GF-D8 (cell line): ENCODE measurements at places on chromosomes 12 and 14.

DNA sequence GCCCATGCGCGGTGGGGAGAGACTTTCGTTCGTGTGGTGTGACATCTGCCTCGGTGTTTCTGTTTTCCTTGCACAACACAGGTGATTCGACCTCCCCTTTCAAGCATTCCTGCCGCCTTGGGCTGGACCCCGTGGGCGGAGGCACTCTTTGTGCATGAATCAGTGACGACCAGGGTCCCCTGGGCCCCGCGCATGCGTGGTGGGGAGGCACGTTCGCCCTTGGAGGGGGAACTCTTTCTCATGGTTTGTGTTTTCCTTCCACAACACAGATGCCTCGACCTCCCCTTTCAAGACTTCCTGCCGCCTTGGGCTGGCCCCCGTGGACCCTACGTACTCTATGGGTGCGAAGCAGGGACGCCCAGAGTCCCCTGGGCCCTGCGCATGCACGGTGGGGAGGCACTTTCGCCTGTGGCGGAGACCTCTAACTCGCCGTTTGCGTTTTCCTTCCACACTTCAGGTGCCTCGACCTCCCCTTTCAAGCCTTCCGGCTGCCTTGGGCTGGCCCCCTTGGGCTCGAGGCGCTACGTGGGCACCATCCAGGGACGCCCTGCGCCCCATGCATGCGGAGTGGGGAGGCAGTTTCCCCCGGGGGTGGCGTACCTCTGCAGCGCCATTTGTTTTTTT lies 340.9 kb downstream of the ALG10 start:
- DNase-seq: no peak

DNA sequence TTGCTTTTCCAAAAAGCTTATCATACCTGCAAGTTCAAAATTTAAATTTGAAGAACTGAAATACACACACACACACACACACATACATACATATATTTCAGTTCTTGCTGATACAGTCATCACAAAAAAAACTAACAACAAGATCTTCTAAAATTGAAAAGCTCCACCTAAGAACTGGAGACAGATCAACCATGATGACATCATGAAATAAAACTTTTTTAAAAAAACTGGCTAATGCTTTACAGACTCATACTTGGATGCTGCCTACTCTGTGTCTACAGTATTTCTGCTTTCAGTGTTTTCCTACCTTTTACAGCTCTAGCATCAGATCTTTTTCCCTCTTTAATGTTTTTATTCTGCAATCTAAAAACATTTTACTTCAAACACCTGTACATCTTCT lies 261.4 kb downstream of the DIO2 start:
- no peak for DNase-seq

DNA sequence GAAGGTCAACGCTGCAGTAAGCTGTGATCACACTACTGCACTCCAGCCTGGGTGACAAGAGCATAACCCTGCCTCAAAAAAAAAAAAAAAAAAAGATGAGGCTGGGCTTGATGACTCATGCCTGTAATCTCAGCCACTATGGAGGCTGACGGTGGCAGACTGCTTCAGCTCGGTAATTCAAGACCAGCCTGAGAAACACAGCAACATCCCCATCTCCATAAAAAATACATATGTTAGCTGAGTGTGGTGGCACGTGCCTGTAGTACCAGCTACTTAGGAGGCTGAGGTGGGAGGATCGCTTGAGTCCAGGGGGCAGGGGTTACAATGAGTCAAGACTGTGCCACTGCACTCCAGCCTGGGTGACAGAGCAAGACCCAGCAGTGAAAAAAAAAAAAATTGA lies 50.4 kb downstream of the GXYLT1 start:
- no peak for DNase-seq

GRCh38 chr12:113929312-113929989 lies 36.7 kb downstream of the RBM19 start:
- no peak for DNase-seq

DNA sequence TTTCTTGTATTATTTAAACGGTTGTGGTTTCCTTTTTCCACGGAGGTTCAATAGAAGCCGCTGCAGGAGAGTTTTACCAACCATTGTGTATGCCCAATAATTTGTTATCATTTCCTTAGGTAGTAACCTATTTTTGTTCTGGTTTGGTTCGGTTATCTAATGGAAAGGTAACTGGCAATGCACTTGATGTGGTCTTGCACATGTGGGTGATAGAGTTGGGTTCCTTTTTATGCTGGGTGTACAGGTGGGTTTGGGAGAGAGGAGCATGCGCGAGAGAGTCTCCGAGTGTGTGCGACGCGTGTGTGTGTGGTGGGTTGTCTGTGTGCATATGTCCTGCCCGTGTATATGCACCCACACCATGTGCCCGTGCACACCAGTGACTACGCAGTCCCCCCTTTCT lies 102.7 kb upstream of the FKBP4 start:
- DNase-seq: peak; percentile 9

GRCh38 chr14:51616724-51617409 lies 34.8 kb upstream of the FRMD6 start:
- no peak for DNase-seq

GRCh38 chr14:24662753-24663152 lies 28.8 kb upstream of the GZMB start:
- DNase-seq: peak; percentile 91

DNA sequence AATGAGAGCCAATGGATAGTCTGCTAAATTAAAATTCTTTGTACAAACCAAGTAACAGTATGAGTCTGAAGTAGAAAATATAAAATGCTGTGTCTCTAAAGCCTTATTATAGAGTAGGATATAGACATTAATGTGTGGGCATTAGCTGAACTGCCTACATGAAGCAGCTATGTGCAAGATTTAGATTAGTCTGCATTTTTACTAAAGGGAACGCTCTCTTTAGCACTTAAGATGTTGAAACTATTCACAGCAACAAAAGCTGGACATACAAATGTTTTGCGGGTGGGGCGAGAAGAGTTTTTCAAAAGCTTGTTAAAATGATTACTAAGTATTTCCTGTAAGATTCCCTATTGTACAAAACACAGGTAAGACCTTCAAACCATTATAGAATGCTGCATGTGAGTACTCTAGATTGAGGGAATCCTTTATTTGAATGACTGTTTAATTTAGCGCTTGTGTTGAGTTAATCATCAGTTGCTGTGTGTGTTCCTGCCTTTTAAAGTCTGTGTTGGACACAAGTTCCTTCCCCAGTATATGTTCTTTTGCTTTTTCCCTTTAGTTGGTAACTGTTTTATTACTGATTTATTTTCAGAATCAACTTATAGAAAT lies 87.1 kb downstream of the RAD52 start:
- no peak for DNase-seq

GRCh38 chr12:105622846-105623736 lies 292.6 kb downstream of the C12orf75 start:
- DNase-seq: no peak

DNA sequence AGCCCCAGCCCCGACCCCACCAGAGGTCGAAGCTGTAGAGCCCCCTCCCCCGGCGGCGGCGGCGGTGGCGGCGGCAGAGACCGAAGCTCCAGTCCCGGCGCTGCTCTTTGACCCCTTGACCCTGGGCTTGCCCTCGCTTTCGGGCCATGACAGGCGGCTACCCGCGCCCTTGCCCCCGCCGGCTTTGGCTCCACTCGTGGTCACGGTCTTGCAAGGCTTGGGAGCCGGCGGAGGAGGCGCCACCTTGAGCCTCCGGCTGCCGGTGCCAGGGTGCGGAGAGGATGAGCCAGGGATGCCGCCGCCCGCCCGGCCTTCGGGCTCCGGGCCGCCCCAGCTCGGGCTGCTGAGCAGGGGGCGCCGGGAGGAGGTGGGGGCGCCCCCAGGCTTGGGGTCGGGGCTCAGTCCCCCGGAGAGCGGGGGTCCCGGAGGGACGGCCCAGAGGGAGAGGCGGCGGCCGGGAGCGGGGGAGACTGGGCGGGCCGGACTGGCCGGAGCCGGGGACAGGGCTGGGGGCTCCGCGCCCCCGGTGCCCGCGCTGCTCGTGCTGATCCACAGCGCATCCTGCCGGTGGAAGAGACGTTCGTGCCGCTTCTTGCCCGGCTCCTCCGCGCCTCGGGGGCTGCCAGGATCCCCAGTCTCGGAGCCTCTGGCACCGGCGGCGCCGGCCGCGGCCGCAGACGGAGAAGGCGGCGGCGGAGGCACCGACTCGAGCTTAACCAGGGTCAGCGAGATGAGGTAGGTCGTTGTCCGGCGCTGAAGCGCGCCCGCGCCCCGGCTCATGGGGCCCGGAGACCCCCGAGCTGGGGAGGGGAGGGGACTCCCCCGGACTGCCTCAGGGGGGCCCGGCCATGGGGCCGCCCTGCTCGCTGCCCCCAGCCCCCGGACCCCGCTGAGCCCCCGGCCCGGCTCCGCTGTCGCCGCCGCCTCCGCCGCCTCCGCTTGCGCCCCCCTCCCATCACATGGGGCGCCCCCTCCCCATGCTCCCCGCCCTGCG lies 778 bp downstream of the AGAP2 start:
- no peak for DNase-seq

GRCh38 chr14:57736391-57736790 lies 129.5 kb downstream of the SLC35F4 start:
- no peak for DNase-seq

DNA sequence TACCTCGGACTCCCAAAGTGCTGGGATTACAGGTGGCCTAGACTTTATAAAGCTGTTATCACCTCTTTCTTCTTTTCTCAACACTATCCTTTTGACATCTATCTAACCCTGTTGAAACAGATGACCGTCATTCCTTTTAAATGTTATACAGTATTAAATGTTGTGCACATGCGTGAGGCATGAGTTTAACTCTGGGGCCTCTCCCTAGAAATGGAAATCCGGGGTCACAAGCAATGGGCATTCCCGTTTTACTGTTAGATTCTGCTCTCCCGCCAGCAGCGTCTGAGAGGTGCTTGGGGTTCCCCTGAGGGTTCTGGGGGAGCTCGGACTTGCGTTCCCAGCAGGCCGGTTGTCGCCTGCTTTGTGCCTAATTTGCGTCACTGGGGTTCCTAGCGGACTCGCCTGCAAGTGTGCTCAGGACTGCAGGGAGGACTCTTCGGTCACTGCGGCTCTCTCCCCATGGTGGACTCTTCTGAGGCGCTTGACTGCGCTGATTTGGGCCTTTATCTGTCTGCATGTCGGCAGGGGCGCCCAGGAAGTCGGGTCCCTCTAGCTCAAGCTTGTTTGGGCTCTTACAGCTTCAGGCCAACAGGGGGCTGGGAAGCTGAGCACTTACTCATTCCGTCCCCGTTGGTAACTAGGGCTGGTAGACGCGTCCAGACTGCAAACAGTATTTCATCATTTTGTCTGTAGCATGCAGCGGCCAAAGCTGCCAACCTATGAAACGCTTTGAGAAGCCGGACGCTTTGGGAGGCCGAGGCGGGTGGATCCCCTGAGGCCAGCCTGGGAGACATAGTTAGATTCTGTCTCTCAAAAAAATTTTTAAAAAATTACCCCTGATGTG lies 1.2 kb upstream of the RAN start:
- DNase-seq: peak; percentile 83

DNA sequence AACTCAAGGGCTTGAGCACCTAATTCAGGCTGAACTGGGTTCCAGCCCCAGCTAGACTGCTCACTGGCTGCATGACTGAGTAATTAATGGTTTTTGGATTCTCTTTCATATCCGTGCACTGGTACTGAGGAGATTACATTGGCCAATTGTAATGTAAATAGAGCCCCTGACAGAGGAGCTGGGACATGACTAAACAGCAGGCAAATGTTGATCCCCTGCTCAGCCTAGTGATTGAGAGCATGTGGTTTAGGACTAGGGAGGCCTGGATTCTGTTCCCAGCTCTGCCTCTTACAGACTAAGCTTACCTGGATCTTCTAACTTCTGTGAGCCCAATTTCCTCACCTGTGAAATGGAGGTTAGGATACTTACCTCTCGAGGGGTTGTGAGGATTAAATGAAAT lies 204.3 kb downstream of the ESR2 start:
- no peak for DNase-seq

GRCh38 chr12:118959985-118960560 lies 21.3 kb upstream of the SRRM4 start:
- DNase-seq: no peak

GRCh38 chr12:69972136-69972535 lies 147.1 kb downstream of the MYRFL start:
- DNase-seq: no peak

- DNase-seq: no peak
Measured at GRCh38 chr12:76275511-76276093, 72.6 kb downstream of the BBS10 start.

- no peak for DNase-seq
Measured at GRCh38 chr12:88572781-88573549, 7.3 kb downstream of the KITLG start.

- no peak for DNase-seq
Measured at GRCh38 chr14:36083317-36083716, 93.2 kb downstream of the PTCSC3 start.

DNA sequence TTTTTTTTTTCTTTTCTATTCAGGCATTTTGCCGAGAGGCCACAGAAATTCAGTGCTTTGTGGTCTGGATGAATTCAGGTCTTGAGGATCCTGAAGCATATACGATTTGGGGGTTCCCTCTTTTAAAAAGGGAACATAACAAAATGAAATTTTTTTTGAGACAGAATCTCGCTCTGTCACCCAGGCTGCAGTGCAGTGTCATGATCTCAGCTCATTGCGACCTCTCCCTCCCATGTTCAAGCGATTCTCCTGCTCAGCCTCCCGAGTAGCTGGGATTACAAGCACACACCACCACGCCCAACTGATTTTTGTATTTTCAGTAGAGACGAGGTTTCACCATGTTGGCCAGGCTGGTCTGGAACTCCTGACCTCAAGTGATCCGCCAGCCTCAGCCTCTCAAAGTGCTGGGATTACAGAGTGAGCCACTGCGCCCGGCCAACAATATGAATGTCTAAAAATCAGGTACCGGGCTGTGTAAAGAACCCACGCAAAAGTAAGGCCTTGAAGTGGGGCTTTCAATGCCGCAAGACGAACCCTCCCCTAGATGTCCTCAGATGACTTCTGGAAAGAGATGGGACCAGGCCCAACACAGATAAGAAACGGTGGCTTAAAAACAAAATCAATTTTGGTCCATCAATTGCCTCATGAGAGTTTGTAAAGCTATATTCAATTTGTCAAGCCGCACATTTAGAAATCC lies 30.0 kb downstream of the TESC start:
- DNase-seq: peak; percentile 30

DNA sequence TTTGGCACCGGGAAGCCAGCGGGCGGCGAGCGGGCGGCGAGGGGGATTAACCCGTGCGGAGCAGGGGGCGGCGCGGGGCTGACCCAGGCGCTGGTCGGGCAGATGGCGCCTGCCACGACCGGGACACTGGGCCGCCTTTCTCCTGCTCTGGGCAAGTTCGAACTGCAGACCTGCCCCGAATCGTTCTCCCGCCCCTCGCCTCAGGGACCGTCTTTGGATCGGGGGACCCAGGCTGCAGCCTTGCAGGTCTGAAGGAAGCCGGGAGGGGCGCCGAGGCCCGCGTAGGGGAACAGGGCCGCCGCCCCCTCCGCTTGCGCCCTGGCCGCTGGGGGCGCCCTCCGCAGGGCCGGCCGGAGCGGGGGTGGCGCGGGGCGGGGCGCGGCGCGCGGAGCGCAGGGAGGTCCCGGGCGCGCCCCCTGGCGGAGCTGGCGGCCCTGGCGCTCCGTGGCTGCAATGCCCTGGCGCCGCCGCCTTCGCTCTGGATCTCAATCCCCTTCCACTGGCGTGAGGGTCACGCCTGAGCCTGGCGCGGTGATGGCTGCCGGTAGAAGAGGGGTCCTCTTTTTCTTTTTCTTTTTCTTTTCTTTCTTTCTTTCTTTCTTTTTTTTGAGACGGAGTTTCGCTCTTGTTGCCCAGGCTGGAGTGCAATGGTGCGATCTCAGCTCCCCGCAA lies 449 bp upstream of the LTBP2 start:
- no peak for DNase-seq
